ENCODE measurements at places on chromosomes 5 and 9. TPM values are rescaled to one million over a fixed set of nuclear protein-coding genes. Genes with fewer than 3 reads are reported as not detected.

SPATA9 gene
- total RNA-seq = 21.2 TPM

PDCD1LG2 gene
- 0.63 TPM for total RNA-seq

TEK gene
- total RNA-seq = 3.9 TPM

FOXD1 gene
- total RNA-seq = 7.4 TPM

PCDHA9 gene
- 2.3 TPM for total RNA-seq

IL9 gene
- not detected for total RNA-seq

NAIP gene
- 29.0 TPM for total RNA-seq

KIF24 gene
- total RNA-seq = 20.0 TPM

CAMK2A gene
- 0.25 TPM for total RNA-seq

MTMR12 gene
- 64.0 TPM for total RNA-seq

LCN1 gene
- total RNA-seq = not detected

CCL21 gene
- total RNA-seq = 1.7 TPM

OMD gene
- total RNA-seq = 4.9 TPM
